ENCODE measurements at places on chromosomes 7 and 10.

DNA sequence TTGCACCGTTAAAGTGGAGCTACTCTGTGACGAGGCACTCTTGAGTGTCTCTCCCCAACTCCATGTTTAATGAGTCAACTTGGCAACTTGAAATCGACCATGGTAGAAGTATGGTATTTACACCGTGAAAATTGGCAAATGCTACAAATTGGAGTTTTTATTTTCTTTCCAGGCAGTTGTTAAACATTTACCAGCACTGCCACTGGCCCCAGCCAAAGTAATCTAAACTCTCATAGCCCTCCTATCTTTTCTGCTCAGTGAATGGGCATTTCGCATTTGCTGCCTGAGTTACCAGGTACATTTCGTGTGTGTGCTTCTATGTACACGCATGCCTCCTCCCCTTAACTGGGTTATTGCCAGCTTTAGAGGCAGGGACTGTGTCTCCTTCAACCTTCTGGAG lies 83.3 kb downstream of the NHLRC2 start:
- no peak for DNase-seq

DNA sequence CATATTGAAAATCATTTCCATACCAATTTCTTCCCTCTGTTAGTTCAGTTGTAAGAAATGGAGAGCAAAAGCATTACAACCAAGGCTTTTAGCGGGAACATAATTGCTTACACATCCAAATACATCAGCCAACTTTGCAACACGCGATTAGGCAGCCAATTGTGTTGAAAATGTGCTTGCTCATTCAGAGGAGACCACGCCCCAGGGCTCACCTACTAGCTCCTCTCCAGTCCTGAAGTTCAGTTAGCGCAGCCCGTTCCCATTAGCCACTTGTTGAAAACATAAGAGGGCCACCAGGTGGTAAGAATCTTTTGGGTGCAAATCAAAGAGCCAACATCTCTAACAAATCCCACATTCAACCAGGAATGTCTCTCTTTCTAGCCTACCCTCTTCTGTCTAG lies 213.2 kb upstream of the MDFIC start:
- DNase-seq = no peak

DNA sequence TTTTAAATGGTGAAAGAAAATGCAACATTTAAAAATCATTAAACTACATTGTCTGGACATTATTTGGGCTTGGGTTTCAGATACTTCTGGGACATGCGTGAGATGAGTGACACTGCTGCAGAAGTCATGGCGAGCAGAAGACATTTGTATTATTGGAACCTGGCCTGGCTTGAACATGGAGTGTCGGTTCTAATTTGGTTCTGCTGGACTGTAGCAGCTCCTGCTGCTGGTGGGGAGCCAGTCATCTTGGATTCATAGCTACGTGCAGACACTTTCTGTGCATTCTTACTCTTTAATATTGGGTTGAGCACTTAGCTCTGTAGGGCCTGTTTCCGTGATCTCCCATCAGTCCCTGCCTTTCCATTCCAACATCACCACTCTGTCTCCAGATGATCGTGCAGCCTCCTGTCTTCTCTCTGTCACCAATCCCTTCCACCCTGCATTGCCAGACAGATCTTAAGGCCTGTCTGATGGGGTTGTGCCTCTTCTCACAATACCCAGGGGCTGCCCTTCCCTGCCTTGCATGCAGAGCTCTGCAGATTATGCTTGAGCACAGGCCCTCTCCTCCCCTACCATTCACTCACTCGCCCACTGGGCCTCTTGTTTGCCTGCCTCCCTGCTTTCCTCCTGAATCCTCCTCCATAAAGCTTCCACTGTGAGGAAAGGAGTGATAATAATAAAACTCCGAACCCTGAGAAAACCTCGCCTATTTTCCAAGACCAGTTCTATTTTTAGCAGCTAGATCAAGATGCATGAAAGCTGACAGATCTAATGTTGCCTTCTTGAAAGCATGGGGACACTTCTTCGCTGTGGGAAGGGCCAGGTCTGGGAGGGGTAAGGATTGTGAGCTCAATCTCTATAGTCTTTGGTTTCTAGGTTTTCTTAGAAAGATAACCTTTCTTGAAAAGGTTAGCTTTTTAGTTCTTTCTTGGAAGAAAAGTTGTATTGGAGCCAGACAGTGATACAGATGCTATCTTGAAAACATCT lies 32.9 kb downstream of the CELF2 start:
- DNase-seq = no peak

- no peak for DNase-seq
Measured at GRCh38 chr10:97224483-97225435, 39.0 kb upstream of the SLIT1 start.

GRCh38 chr7:29606287-29606721 lies 42.7 kb downstream of the PRR15 start:
- peak; percentile 34 for DNase-seq

- peak; percentile 35 for DNase-seq
Measured at GRCh38 chr7:18607025-18607424, 111.5 kb downstream of the HDAC9 start.

DNA sequence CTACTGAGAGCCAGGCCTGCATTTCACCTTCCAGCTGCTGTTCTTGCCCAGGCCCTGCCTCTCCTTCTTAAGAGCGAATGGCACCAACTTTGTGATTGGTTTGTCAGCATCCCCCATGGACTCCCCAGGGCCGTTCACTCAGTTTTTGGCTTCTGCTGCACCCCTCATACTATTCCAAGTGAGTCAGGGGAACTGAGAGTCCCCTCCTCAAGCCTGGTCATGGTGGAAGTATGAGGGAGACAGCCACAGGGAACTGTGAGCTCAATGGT lies 62.4 kb upstream of the ANTXRL start:
- no peak for DNase-seq

GRCh38 chr7:23490357-23491135 lies 20.3 kb upstream of the IGF2BP3 start:
- peak; percentile 30 for DNase-seq

- DNase-seq = no peak
Measured at GRCh38 chr10:114683162-114683561, 25.1 kb upstream of the ABLIM1 start.

DNA sequence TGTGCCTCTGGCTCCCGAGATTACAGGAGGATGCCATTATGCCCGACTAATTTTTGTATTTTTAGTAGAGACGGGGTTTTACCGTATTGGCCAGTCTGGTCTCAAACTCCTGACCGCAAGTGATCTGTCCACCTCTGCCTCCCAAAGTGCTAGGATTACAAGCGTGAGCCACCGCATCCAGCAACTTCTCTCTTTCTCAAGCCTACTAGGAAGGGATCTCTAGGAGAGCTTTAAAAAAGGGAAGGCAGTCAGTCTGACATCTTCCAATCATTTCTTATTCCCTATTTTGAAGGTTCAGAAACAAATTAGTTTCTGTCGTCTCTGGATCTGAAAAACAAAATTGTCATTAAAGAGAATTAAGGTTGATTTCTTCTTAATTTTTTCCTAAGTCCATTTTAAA lies 2.5 kb upstream of the TMEM26 start:
- DNase-seq = no peak

- no peak for DNase-seq
Measured at GRCh38 chr10:65306201-65306600, 1619.6 kb upstream of the LRRTM3 start.

DNA sequence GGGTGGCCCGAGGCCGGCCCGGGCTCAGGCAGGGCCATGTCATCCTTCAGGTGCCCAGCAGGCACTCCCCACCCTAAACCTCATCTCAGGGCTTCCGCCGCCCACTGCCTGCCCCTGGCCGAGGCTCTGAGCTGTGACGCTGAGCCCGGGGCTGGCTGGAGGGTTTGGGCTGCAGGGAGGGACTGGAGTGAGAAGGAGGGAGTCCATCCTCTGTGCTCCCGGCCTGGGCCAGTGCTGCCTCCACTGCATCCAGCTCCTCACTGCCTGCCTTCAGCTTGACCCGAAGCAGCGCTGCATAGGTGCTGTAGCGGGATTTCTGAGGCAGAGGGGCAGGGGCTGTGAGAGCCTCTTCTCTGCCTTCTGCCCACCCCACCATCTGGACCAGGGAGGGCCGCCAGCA lies 7.6 kb downstream of the NFKB2 start:
- DNase-seq = no peak

GRCh38 chr7:1638215-1638661 lies 31.8 kb upstream of the ELFN1 start:
- no peak for DNase-seq

- DNase-seq = no peak
Measured at GRCh38 chr10:62373639-62373994, 552 bp upstream of the ZNF365 start.

DNA sequence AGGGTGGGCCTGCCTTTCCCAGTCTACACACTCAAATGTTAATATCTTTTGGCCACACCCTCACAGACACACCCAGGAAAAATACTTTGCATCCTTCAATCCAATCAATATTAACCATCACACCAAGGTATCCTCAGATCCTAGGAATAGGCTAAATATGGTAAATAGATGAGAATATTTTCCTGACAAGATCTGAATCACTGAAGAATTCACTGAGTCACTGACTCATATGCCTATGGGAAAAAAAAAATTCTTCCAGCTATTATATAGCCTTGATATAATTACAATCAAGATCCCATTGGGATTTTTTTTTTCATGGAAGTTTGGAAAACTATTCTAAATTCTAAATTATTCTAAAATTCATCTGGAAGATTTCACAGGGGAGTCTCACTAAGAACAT lies 65.8 kb downstream of the INHBA start:
- peak; percentile 78 for DNase-seq

DNA sequence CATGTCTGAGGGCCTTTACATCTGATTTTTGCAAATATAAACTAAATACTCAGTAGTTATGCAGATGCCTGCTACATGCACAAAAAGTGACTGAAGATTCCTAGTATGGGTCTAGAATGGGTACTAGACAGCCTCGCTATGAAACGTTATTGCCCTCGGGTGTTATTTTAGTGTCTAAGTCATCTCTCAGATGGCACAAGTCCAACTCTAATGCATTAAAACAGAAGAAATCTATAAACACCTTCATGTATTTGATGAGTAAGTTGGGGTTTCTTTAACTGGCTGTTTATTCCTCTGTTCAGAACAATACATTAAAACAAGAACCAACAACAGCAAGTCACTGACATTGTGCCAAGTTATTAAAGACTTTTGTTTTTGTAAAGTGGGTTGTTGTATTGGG lies 41.6 kb downstream of the TEX36 start:
- DNase-seq = no peak

DNA sequence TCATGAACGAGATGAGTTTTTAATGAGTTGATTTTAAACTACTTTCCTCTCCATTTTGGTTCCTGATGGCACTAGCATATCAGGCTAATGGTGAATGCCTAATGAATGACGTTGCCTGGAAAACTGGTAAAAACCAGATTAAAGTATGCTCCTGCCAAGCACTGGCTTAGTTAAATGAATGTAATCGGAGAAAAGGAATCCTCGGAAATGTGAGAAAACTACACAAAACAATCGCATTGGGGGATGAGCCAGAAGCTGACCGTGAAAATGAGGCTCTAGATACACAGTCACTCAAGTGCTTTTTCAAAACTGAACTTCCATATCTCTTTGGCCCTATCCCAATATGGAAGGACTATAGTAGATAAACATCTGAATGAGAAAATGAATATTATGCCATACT lies 153.8 kb upstream of the COL1A2 start:
- DNase-seq = no peak

DNA sequence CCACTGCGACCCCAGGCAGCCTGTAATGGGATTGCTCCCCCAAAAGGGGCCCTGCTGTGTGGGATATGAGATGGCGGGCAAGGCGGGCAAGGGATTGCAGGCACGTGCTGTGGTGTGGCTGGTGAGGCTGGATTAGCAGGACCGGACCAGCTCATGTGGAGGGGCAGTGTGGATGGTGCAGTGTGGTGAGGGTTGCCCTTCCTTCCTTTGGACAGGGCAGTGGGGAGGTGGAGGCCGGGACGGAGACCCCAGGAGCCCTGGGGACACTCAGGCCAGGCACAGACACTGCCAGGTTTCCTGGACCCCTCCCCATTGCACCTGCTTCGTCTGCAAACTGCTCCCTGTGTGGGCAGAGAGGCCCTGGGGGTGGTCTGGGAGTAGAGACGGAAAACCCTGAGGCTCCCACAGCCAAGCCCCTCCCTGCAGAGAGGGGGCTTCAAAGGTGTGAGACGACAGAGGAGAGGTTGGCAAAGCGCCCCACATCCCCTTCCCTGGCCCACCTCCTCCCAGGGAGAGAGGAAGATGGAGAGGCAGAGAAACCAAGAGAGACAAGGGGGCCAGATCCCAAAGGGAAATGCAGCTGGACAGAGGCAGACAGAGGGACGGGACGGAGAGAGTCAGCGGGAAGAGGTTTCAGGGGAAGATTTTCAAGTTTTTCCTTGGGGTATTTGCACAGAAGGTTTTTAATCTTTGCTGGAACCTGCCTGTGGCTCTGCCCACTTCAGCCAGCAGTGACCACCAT lies 89.2 kb downstream of the MICALL2 start:
- no peak for DNase-seq

GRCh38 chr10:88473989-88474883 lies 108.9 kb downstream of the RNLS start:
- no peak for DNase-seq

GRCh38 chr10:12504628-12505027 lies 155.3 kb downstream of the CAMK1D start:
- no peak for DNase-seq

DNA sequence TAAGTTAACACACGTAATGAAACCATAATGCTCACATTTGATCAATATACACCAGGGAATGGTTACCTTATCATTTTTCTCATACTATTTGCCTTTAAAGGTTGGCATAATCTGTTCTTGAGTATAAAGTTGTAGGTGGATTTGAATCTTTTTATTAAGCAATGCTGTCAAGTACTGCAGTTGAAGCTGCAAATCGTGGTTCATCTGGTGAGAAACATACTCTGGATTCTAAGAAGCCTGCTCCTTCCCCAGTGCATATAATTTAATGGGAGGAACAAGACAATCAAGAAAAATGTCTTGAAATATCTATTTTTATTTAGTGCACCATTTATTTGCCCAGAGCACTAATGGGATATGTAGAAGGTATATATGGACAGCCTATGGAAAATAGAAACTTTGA lies 68.7 kb upstream of the DLX6 start:
- no peak for DNase-seq

DNA sequence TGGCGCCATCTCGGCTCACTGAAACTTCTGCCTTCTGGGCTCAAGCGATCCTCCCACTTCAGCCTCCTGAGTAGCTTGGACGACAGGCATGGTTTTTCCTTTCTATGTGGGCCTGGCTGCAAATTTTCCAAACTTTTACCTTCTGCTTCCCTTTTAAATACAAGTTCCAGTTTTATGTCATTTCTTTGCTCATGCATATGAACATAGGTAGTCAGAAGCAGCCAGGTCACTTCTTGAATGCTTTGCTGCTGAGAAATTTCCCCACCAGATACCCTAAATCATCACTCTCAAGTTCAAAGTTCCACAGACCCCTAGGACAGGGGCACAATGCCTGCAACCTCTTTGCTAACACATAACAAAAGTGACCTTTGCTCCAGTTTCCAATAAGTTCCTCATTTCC lies 21.6 kb upstream of the RPEL1 start:
- DNase-seq = no peak

- peak; percentile 17 for DNase-seq
Measured at GRCh38 chr7:120735791-120736190, 122.2 kb downstream of the TSPAN12 start.

DNA sequence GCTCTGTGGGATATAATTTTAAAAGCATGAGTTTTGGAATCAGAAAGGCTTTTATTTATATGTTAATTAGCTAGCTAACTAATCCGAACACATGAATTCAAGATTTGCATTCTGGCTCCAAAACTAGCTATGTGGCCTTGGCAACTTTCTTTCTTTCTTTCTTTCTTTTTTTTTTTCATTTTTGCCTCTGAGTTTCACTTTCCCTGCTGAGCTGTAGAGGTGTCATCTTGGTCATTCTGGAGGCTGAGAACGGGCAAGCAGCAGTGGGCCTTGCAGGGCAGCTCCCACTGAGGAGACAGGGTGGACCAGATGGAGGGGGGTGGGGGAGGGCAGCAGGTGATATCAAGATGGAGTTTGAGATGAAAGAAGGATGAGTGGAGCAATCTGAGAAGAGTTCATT lies 24.8 kb upstream of the SFMBT2 start:
- no peak for DNase-seq
